ENCODE measurements at places on chromosomes 7 and 10.

DNA sequence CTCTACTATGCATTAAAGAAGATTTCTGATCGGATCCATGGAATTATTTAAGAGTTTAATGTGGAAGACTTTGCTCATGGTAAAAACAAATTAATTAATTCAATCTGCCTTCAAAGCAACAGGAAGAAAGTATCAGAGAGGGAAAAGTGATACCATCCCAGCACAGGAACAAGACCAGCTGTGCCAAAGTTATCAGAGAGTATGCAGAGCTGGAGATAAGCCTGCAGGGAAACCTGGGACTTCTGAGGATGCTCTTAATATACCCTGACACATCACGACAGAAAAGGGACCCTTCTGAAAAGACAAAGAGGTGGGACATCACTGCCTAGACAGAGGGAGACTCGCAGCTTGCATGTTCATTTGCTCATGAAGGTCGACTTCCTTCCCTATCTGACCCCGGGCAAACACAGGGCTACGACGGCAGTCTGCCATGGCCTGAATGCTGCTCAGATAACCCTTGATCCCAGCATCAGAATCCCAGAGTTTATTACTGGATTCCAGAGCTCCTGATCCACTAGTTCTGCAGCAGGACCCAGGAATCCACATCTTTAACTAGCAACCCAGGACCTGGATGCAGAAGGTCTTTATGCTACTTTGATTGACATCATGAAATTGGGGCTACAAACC, 29.5 kb downstream of the FAM171A1 start:
- no peak for DNase-seq

GRCh38 chr7:3206771-3207191, 94.3 kb upstream of the SDK1 start:
- no peak for DNase-seq

DNA sequence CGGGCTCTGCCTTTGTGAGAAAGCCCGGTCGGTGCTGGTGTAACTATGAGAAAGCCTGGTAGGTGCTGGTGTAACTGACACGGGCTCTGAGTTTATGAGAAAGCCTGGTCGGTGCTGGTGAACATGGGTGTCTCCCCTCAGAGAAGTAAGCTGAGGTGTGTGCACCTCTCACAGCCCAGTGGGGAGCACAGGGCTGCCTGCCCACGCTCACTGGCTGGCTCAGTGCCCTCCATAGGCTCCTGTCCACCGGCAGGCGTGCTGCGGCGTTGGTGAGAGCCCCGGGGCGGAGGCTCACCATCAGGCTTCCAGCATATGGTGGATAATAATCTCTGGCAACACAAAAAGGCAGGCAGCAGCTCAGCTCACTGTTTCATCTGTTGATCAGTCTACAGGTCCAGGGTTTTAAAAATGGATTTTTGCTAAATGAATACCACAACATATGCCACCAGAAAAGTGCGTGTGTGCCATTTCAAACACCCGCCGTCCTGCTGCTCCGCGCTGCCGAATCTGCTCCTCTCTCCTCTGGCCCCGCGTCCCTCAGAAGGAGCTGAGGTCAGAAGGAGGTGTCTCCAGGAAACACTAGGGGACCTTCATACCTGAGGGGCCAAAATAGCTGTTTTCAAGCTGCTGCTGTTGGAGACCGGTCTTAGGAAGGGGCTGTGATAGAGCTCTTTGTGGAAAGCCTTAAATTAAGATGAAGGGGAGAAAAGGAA, 365.7 kb downstream of the DNAJB6 start:
- no peak for DNase-seq

DNA sequence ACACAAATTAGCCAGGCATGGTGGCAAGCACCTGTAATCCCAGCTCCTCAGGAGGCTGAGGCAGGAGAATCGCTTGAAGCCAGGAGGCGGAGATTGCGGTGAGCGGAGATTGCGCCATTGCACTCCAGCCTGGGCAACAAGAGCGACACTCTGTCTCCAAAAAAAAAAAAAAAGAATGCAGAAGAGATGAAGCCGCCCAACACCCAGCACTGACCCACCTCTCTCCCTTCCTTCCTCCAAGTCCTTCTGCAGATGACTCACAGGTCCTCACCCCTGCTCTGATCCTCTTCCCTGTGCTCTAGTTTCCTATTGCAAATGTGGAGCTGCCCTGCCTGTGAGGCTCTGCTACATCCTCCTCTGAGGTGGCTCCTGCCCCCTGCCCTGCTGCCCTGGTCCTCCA, 22.0 kb upstream of the OPALIN start:
- DNase-seq, result no peak

GRCh38 chr7:55065079-55065478, 46.3 kb downstream of the EGFR start:
- DNase-seq, result no peak

GRCh38 chr7:79096361-79096805, 357.1 kb downstream of the MAGI2 start:
- no peak for DNase-seq

DNA sequence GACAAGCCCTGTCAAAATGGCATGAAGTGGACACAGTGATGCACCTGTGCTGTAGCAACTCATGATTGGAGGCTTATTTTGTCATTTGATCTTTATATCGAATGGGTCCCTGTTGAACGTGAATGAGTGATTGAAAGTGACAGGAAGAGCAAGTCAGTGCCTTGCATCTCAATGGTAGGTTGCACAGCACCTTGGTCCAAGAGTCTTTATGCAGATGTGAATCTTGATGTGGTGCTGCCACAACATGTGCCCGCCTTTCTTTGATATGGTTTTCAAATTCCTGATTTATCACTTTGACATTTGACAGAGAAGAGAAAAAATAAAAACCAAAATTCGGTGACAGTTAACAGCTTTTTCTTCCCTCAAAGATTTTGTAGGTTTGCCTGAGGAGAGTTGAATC, 1182.4 kb downstream of the DNAJB9 start:
- no peak for DNase-seq

GRCh38 chr10:126842836-126843235, 62.4 kb upstream of the DOCK1 start:
- DNase-seq, result no peak

DNA sequence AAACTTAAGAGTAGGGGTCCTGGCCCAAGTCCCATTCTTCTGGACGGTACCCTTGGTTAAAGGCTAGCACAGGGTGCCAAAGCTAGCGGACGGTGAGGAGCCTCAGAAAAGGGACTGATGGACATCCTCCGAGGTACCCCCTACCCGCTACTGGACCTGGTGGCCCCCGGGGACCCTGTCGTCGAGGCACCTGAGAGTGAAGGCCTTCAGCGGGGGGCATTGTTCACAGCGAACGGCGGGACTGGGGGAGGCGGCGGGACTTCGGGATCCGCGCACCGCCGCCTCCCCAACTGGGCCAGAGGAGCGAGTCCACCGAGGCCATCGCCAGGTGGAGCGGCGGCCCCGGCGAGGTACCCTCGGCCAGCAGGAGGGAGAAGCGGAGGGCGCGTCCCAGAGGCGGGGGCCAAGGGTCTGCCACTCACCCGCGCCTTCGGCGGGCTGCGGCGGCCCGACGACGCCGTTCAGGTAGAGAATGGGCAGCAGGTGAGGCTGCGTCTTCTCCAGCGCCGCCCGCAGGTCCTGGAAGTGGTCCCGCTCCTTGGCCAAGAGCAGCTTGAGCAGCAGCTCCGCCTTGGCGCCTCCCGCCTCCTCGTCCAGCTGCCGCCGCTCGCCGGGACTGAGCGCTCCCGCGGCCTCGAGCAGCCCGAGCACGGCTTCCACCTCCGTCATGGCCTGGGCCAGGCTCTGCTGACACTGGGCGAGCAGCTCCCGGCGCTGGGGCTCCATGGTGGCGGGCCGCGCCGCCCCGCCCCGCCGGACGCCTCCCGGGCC, 575 bp downstream of the DLG5 start:
- no peak for DNase-seq

DNA sequence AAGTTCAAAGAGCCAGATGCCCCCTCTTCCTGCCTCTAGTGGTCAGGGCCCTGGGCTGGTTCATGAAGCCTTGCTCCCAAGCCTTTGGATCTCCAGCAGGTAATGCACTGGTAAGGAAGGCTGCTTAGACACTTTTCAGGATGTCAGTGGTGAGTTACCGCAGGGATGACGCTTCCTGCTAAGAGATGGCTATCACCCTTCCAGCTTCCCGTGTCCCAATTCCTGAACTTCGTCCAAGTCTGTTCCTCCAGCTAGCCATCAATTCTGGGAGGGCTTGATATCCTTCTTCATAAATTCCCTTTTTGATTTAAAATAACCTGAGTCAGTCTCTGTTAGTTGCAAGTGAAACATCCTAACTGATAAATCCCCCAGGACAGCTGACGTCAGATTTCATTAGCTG, 221.2 kb downstream of the PLXNA4 start:
- no peak for DNase-seq

DNA sequence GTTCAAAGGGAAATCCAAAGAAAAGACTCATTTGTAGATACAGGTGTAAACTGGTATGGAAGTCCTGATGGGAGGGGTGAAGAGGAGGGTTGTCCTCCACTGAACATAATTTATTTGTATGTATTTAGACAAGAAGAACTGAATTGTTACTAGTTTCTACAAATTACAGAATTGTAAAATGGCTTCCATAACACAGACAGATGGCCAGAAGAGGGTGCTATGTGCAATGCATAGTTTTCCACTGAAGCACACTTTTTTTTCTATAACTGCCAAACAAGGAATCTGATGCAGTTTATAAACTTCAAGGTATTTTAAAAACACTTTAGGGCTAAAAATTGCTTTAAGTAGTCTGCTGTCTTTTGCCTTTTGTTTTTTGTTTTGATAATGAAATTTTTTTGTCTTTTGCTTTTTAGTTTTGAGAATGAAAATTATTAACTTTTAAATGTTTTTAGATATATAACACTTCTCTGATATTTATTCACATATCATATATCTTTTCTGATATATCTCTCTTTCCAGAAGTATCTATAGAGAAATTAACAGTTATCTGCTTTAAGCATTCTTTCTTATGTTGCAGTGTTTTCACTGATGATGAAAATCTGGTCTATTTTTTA, 58.5 kb downstream of the PHYHIPL start:
- DNase-seq, result peak; percentile 3

- DNase-seq, result no peak
Observed at GRCh38 chr10:18260310-18260922, 120.2 kb downstream of the CACNB2 start.

- no peak for DNase-seq
Observed at GRCh38 chr7:88268858-88269257, 37.8 kb downstream of the STEAP4 start.

DNA sequence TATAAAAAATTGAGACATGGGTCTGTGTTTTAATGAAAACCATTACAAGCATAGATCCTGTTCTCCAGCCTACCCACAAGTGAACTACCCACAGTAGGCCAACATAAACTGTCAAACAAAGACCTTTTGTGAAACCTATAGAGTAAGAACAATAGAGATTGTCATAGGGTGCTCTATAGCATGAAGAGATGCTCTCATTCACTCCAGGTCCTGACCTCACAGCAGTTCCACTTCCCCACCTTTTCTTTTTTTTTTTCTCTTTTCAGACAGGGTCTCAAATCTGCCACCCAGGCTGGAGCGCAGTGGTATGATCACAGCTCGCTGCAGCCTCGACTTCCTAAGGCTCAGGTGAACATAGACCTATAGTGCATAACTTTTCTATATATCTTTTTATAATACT, 72.3 kb downstream of the CPEB3 start:
- no peak for DNase-seq

DNA sequence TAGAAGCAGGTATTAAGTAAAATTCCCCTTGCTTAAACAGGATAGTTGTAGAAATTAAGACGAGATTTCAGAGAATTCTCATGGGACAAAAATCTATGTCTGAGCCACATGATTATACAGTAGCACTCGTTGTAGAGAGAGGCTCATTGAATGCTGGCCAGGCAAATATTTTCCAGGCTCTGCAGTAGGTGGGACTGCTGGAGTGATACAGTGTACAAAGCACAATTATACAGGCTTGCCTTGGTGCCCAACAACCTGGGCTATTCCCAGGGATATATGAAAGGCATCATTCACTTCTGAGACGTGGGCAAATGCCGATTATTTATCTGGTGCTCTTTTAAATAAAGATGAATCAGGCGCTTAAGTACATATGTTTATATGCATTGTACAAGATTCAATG, 380.6 kb downstream of the PHTF2 start:
- no peak for DNase-seq

GRCh38 chr7:130131964-130132875, 61.9 kb downstream of the KLHDC10 start:
- DNase-seq, result no peak

DNA sequence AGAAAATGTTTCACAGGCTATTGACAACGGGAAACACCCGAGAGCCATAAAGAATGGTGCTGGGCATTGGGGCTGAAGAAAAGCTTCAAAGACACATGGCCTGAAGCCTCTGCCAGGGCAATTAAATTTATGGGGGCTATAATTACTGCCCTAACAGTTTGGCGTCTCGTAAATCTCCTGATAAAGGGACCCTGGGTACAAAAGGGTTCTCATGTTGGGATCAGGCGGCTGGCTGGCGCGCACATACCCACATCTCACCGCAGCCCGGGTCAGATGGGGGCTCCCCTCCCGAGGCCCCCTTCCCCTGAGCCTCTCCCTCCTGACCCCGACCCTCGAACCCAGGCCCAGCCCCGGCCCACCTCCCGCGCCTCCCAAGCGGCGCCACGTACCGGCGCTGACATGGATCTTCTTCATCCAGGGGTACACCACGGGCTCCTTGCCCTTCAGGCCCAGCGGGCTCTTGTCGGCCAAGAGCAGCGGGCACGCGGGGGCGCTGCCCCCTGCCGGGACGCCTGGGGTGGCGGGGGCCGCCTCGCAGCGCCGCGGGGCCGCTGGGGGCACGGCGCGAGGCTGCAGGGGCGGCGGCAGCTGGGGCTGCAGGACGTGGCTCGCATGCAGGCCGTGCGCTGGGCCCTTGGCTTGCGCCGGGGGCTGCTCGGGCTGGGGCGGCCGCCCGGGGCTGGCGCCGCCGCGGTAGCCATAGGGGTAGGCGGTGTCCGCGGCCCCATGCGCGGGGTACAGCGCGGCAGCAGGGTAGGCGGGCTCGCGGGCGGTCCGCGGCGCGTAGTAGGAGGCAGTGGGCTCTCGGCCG, 623 bp downstream of the HOXA4 start:
- no peak for DNase-seq

DNA sequence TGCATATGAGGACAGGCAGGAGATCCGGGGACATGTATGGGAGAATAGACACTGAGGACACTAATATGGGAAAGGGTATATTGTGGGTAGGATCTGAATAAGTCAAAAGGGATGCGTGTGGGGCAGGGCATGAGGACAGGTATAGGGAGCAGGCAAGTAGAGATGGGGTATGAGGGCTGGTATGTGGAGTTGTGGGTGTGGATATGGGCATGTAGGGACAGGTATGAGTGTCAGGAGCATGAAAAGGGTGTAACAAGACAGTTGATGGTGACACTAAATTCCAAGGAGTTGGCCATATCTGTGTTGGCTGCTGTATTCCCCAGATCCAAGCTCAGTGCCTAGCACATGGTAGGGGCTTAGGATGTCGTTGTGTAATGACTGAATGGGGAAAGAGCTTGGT, 84.4 kb upstream of the PAX2 start:
- DNase-seq, result no peak

- DNase-seq, result no peak
Observed at GRCh38 chr10:43955978-43956377, 307.3 kb upstream of the ZNF32 start.

GRCh38 chr7:26376175-26376917, 84.7 kb downstream of the SNX10 start:
- DNase-seq, result peak; percentile 27

- DNase-seq, result no peak
Observed at GRCh38 chr7:147775516-147776284, 814.9 kb upstream of the C7orf33 start.
